ENCODE measurements at places on chromosomes 16 and 17.

DNA sequence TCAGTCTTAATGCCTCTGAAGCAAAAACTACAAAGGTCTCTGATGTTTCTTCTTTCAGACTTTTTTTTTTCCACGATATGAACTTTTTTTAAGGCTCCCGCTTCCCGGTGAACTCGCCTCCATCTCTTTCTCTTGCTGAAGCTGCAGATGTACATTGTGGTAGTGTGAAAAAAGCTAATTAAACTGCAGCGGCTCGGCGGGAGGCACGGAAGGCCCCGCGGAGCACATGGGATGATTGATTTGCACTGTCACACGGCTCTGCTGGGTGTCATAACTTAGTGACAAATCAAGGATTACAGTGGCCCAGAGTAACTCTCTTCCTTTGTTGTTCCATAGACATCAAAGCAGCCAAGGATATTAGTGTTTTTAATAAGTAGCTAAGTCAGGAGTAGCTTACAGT is 196.3 kb downstream of the AXIN2 start:
- DNase-seq: no peak

DNA sequence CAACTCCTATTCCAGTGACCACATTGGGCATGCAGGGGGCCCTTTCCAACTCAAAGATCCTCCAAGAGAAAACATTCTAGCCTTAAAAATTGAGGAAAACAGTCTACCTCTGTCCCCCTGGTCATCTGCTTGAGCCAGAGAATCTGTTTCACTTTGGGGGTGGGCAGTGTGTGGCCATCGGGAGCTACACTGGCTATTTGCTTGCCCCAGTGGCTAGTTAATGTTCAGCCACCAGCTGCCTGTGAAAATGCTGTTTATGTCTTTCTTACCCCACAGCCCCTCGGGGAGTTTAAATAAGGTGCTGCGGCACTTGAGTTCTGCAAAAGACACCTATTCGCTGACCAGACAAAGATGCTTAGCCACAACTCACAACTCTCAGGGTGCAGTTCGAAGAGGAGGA is 43.4 kb downstream of the GNAO1 start:
- no peak for DNase-seq

GRCh38 chr17:12591021-12591735 is 74.5 kb upstream of the MYOCD start:
- no peak for DNase-seq

DNA sequence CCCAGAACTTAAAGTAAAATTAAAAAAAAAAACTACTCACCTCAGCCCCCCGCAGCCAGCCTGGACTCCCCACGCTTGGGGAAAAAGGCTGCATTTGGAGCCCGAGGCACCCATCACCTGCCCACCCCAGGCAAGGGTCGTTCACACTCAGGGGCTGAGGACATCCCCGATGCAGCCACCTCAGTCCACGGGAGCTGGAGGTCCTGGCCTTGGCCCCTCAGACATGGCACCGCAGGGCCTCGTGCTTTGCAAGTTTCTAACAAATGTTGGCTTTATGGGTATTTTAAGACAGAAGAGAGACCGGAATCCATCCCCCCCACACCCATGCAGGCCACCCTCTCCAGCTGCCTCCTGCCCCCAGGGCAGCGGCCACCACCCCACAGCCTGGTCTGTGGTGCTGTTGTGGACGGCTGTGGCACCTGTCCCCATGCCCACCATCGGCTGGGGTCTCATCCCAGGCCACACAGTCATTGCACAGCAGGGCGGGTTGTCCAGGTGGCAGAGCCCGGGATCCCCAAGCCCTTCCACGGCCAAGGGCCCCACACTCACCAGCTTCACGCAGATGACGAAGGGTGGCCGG is 116.4 kb upstream of the ZNF750 start:
- no peak for DNase-seq

DNA sequence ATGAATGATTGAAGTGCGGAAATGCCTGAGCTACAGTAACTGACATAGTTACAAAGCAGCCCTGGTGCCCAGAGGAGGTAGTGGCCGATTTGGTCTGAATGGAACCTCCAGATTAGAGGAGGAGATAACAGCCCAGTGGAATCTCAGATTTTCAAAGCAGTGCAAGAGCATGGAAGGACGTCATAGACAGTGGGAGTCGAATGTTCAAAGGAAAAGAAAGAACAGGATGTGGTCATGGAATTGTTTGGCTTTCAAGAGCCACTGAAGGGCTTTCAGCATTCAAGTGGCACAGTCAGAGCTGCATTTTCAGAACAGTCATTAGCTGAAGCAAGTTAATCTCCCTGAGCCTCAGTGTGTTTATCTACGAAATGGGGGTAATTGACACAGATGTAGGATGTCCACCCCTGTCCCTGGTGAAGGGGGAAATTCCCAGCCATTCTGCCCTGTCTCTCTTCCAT is 104.6 kb upstream of the CACNG3 start:
- DNase-seq: no peak

GRCh38 chr16:81455006-81455405 is 10.4 kb downstream of the CMIP start:
- no peak for DNase-seq

GRCh38 chr16:88556294-88556988 is 13.8 kb upstream of the ZC3H18 start:
- DNase-seq: no peak

- no peak for DNase-seq
Measured at GRCh38 chr17:39667262-39667944, 850 bp upstream of the PNMT start.

DNA sequence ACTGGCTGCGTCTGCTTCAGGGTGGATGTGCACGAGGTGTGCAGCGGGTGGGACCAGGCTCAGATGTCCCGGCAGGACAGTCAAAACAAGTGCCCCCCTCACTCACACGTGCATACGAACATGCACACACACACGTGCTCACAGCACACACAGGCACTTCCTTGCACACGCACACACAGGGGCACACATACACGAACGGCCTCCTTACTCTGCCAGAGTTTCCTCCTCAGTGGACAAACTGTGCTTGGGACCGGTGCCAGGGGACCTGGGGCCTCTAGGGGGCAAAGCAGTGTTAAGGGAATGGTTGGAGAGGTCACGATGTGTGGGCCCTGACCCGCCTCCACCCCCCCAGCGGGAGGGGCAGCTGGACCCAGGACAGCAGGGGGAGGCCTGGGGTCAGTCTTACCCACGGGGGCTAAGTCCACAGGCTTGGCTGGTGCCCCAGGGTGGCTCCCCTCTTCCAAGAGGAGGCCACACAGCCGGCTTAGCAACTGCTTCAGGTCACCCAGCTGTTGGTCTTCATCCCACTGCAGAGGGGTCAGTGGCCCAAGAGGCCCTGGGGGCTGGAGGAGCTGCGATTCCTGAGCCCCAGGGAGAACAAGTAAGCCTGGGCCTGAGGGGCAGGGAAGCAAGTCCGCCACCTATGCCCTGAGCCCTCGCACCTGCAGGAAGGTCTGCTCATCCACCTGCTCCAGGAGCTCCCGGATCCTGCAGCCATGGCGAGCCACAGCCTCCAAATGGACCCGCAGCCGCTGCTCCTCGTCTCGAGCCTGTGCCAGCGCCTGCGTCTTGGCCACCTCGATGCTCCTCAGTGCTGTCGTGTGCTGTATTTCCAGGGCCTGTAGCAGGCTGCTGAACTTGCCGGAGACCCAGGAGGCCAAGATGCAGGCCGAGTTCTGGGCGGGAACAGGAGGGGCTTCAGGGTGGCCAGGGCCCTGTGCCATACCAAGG is 4.9 kb downstream of the TRIM65 start:
- DNase-seq: no peak

DNA sequence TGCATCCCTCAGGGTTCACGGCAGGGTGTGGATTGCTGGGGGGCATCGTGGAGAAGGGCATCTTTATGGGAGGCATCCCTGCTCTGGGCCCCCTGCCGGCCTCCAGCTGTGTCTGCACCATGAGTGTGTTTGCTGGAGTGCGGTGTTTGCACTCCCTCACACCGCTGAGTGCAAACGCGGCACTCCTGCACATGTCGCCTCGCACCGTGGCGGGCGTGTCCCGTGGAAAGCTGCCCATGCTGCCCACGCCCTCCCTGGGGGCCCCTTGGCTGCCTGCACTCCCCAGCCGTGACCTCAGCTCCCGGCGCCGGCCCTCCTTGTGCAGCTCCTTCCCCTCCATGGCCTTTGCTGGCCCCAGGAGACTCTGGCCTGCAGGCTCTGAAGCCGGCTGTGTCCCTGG is 74.6 kb upstream of the ZNF750 start:
- no peak for DNase-seq

DNA sequence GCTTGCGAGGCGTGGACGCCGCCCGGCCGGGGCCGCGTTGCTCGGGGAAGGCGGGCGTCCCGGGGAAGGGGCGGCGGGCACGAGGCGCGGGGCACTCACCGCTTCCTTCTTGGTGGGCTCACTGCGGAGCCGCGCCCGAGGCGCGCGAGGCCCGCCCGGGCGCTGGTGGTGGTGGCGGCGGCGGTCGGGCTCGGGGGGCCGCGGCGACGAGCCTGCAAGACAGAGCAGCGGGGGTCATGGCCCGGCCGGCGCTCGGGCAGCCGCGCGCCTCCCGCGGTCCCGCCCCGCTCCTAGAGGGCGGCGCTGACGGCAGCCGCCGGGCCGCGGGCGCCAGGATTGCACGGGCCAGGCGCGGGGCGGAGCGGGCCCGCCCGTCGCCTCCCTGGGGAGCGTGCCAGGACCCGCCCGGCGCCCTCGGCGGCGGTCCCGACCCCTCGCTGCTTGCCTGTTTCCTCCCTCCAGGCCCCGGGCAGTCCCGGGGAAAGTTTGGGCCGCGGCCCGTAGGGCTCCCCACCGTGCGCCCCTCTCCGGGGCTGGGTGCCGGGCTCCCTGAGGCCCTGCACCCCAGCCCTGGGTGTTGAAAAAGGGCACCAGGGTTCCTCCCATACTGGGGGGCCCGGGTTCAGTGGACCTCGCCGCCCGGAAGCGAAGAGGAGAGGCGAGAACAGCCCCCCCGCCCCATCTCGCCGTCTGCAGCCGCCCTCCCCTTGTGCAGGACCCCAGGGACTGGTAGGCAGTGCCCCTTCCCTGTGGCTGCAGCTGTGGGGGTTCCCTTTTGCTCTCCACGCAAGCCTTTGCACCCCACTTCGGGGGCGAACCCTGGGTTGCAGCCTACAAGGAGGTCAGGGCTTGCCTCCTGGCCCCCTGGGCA is at the start of gene C16orf74:
C16orf74 (minus strand) TSS at position 270 of the 871 bp plus-strand sequence. CDS start 15,879 bp downstream, outside the sequence.
- DNase-seq: no peak

DNA sequence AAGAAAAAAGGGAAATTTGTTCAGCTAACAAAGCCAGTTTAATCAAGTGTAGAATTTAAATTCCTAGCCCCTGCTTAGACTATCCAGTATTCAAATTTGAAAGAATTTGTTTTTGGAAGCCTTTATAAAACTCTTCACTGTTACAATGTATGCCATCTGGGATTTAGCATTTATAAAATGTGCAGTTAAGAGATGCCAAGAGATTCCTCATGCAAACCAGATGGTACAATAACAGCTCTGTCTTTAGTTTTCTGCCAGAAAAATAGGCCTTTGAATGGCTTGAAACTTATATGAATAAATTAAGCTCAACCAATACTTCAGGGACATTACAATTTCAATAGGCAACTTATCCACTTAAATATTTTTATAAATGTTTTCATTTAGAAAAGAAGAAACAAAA is 6.8 kb upstream of the ANKS4B start:
- peak; percentile 1 for DNase-seq

GRCh38 chr17:30220414-30220813 is 15.1 kb downstream of the SLC6A4 start:
- DNase-seq: no peak

DNA sequence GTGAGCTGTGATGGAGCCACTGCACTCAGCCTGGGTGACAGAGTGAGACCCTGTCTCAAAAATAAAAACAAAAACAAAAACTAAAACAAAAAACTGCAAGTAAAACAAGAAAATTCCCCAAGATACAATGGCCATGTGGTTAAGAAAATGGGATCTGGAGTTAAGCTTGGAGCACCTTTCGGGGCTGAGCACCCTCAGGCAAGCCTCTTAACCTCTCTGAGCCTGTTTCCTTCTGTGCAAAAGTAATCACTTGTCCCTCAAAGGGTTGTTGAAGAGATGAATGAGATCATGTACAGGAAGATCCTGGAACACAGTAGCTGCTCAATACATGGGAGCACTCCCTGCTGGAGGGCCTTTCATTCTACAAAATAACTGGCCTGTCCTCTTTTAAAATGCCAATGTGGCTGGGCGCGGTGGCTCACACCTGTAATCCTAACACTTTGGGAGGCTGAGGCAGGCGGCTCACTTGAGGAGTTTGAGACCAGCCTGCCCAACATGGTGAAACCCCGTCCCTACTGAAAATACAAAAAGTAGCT is 19.8 kb upstream of the KIFC3 start:
- no peak for DNase-seq

GRCh38 chr16:50547340-50548124 is 664 bp upstream of the NKD1 start:
- peak; percentile 44 for DNase-seq

GRCh38 chr16:87619360-87620200 is 17.3 kb downstream of the JPH3 start:
- no peak for DNase-seq

- no peak for DNase-seq
Measured at GRCh38 chr17:30366536-30366935, 12.2 kb upstream of the CPD start.

DNA sequence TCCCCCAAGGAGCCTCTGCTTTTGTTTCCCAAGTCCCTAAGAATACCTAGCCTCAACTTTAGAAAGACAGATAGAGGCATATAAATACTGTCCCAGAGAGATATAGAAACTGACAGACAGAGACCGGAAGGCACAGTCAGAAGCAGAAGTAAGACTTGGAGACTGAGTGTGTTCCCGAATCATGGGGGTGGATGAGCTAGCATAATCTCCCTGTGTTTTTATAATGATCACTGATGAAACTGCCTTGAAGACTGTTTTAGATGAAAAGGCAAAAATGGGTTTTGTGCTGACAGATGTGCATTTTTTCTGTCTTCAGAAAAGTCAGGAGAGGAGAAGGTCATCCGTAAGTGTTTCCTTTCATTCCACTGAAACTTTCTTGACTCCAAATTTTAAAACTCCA is 8.3 kb upstream of the PSMD3 start:
- DNase-seq: no peak

DNA sequence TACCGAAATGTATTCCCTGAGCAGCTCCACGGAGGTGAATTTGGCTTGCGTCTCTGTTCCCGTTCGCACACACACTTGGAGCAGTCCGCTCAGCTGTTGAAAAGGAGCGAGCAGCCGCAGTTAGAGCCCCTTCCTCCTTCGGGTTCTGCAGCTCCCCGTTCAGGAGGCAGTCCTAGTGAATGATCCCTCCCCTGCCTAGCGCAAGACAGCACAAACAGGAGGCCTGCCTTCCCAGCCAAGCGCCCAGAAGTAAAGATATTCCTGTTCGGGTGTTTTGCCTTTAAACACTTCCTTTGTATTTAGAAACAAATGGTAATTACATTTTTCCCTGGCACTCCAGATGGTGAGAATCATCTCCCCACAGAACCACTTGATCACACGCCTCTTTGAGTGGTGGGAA is 64.7 kb downstream of the ABCC12 start:
- DNase-seq: no peak

DNA sequence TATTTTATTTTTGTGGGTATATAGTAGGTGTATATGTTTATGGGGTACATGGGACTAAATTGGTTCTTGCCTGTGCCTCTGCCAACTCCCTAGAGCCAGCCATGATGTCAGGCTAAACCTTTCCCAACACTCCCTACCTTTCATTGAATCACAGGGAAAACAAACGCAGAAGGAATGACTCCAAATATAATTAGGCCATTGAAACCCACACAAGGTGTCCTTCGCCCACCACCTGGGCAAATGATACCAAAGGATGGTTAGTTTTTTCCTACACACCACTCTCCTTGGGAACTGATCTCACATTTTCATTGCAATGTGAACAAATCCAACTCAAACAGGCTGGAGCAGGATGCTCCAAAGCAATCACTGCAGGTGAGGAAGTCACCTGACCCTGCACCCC is 27.5 kb downstream of the WSB1 start:
- DNase-seq: no peak

- peak; percentile 96 for DNase-seq
Measured at GRCh38 chr16:4800290-4801041, 2.0 kb downstream of the ROGDI start.

GRCh38 chr16:87311387-87311786 is 5.8 kb downstream of the C16orf95 start:
- no peak for DNase-seq
